ENCODE measurements at places on chromosomes 16 and 17. TPM values are rescaled to one million over a fixed set of nuclear protein-coding genes. Genes with fewer than 3 reads are reported as not detected.

DNA sequence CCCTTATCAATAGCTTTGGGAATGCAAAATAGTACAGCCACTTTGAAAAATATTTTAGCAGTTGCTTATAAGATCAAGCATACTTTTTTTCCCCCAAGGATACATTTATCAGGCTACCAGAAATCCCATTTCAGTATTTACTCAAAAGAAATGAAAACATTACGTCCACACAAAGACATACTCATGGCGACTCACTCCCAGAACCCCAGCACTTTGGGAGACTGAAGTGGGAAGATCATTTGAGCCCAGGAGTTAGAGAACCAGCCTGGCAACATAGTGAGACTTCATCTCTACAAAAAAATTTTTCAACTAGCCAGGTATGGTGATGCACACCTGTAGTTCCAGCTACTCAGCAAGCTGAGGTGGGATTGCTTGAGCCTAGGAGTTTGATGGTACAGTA is 5.9 kb downstream of the SKA2 start:
- no peak overlapping the region for H3K27ac ChIP-seq
- peaks cover 4% of the 10 kb centered on the region for H3K4me1 ChIP-seq
- H3K36me3 ChIP-seq = no peaks in the 10 kb centered on the region
- DNase-seq = no peak
- H3K4me3 ChIP-seq = no peak overlapping the region

DNA sequence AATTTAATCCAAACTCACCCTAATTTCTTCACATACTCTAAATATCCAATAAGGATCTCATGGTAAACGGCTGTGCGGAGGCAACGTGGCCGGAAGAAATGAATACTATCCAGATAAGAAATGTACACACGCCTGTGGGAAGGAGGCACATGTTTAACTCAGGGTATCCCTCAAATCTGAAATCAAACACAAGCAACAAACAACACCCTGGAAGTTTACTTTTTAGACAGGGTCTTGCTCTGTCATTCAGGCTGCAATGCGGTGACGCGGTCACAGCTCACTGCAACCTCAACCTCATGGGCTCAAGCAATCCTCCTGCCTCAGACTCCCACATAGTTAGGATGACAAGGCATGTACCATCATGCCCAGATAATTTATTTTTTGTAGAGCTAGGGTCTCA is 21.2 kb upstream of the TRAP1 start:
- no peak for DNase-seq
- no peak overlapping the region for H3K4me3 ChIP-seq
- H3K27me3 ChIP-seq = no peaks in the 10 kb centered on the region
- peaks cover 98% of the 10 kb centered on the region for H3K36me3 ChIP-seq

DNA sequence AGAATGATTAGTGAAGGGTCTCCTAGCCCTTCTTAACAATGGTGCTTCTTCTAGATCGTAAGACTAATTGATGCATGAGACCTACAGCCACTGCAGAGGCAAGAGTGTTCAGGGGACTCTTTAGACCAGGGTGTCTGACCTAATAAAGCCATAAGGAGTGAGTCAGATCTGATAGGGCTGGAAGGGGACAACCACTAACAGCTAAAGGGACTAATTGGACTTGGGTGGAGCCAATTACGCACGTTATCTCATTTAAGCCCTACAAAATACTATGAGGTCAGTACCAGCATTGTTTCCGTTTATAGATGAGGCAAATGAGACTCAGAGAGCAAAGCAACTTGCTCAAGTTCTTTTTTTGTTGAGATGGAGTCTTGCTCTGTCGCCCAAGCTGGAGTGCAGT is 14.5 kb upstream of the RNF222 start:
- H3K4me1 ChIP-seq = no peaks in the 10 kb centered on the region
- H3K36me3 ChIP-seq = no peaks in the 10 kb centered on the region
- no peak for DNase-seq
- no peaks in the 10 kb centered on the region for H3K27me3 ChIP-seq
- H3K27ac ChIP-seq = no peak overlapping the region

DNA sequence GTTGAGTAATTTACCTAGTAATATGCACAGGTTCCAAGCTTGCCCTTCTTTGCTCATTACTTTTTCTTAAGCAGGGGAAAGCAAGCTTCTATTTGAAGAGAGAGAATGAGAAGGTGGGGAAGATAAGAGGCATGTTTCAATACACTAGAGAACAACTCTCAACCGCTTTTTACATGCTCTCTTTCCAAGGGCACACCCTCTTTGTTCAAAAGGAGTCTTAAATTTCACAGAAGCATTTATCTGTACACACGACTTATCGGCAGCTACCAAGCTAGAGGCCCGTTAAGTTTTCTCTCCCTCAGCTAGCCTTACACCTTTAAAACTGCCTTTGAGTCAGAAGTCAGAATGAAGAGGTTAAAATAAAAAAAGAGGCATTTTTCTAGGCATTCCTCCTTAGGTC is 79.6 kb downstream of the STH start:
- DNase-seq = no peak
- H3K27me3 ChIP-seq = no peaks in the 10 kb centered on the region
- H3K4me1 ChIP-seq = no peaks in the 10 kb centered on the region

DNA sequence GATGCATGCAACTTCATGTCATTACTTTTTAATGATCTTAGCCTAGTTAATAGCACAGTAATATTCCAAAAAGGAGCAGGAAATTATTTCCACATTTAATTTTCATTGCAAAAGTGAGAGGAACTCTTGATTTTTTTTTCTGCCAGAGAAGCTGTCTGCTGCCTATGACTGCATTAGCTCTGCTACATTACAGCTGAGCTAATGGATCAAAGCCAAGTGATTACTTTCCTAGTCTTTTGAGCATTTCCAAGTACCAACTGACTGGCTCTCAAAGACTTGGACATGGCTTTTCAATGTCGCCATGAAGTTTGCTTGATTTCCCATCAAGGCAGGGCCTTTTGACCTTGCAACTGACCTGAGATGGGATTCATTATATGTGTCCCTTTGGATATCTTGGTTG is 356.6 kb upstream of the XYLT1 start:
- no peak overlapping the region for H3K27ac ChIP-seq
- no peak for DNase-seq
- H3K4me3 ChIP-seq = no peak overlapping the region
- no peaks in the 10 kb centered on the region for H3K4me1 ChIP-seq
- no peaks in the 10 kb centered on the region for H3K27me3 ChIP-seq

DNA sequence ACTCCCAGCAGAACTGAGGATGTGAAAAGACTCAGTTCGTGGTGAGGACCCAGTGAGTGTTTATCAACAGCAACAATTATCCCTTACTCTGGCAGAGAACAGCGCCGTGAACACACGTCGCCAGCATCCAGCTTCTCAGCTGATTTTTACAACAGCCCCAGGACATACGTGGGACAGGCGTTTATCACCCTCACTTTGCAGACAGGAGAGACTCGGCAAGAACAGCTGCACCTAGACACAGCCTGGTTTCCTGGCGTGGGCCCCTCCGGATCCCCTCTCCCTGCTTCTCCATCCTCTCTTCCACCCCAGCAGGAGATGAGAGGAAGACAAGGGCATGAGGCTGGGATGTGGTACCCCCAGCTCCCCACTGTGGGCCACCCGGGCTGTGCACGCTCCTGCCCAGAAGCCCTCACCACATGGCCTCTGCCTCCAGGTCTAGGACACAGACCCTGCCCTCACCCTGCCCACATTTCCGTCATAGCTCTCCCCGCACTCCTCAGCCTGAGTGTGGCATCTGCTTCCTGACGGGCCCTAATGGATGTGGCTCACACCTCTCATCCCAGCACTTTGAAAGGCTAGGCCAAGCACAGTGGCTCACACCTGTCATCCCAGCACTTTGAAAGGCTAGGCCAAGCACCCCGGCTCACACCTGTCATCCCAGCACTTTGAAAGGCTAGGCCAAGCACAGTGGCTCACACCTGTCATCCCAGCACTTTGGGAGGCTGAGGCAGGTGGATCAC is 17.5 kb downstream of the ABR start:
- H3K27me3 ChIP-seq = no peaks in the 10 kb centered on the region
- no peak overlapping the region for H3K27ac ChIP-seq
- H3K4me1 ChIP-seq = no peaks in the 10 kb centered on the region
- no peak for DNase-seq
- no peaks in the 10 kb centered on the region for H3K36me3 ChIP-seq

GRCh38 chr17:32279891-32280716 is 14.5 kb downstream of the RHBDL3 start:
- H3K27me3 ChIP-seq = no peaks in the 10 kb centered on the region
- no peak for DNase-seq
- no peaks in the 10 kb centered on the region for H3K4me1 ChIP-seq
- H3K36me3 ChIP-seq = no peaks in the 10 kb centered on the region
- H3K27ac ChIP-seq = no peak overlapping the region

DNA sequence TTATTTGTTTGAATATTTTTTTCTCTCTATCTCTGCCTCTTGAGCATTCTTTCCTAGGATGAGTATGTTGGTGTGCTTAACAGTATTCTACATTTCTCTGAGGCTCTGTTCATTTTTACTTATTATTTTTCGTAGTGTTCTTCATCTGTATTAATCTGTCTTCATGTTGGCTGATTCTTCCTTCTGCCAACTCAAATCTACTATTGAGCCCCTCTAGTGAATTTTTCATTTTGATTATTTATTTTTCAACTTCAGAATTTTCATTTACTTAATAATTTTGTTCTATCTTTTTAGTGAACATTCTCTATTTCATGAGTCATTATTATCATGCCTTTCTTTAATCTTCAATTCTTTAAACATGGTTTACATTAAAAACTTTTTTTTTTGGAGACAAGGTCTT is 3.2 kb upstream of the ST6GALNAC1 start:
- DNase-seq = no peak
- no peaks in the 10 kb centered on the region for H3K4me1 ChIP-seq
- H3K36me3 ChIP-seq = no peaks in the 10 kb centered on the region
- H3K27ac ChIP-seq = no peak overlapping the region

- H3K4me3 ChIP-seq = no peak overlapping the region
- H3K36me3 ChIP-seq = peaks cover 7% of the 10 kb centered on the region
- no peaks in the 10 kb centered on the region for H3K27me3 ChIP-seq
Measured at GRCh38 chr17:81537343-81537855, 9.2 kb downstream of the FSCN2 start.

GRCh38 chr17:51699303-51699702 is 439.0 kb downstream of the UTP18 start:
- no peak overlapping the region for H3K4me3 ChIP-seq
- no peaks in the 10 kb centered on the region for H3K36me3 ChIP-seq
- no peaks in the 10 kb centered on the region for H3K4me1 ChIP-seq
- H3K27ac ChIP-seq = no peak overlapping the region
- H3K27me3 ChIP-seq = no peaks in the 10 kb centered on the region

Gene WNT3
- total RNA-seq = 4.1 TPM

Gene PIRT
- not detected for total RNA-seq

Gene RABEP1
- 25.4 TPM for total RNA-seq

Gene KIFC3
- 88.9 TPM for total RNA-seq

Gene SGCA
- total RNA-seq = 0.48 TPM
